ENCODE measurements at places on chromosomes 3 and 15.

DNA sequence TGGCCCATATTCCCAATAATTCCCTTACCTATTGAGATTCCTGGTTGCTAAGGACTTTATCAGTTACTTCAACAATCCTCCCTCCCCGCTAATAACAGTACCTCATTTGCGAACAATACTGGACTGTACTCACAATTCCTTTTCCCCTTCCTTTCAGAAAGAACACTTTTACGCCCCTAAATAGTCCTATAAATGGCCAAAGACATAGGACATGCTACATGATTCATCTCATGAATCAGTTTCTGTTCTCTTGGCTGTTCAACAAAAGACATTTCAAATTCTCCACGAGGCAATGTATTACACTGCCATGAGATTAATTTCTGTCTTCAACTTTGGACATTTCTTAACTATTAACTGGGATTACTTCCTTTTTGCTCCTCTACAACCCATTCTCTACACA, 264.4 kb downstream of the TIGIT start:
- DNase-seq, result no peak

DNA sequence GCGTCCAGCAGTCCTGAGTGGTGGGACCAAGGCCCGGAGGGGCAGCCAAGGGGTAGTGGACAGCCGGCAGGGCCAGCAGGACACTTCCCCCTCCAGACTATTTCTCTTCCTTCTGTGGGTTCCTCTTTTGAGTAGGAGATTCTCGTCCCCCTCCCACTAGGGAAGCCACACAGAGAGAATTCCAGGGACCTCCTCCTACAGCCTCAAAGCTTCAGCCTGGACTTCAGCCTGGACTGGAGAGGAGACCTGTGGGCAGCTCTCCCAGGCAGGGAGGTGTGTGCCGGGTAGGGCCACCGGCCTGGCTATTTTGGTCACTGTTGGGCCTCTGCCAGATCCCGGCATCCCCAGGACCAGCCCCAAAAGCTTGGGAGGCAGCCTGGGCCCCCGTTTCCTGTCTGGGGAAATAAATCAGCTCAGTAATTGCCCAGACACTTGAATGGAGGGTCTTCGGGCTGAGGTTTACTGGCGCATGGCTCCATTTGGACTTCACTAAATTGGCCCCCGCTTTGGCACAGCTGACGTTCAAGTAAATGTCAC, 1.3 kb downstream of the SLC6A6 start:
- peak; percentile 26 for DNase-seq

- DNase-seq, result no peak
Measured at GRCh38 chr15:51262463-51262862, 75.9 kb downstream of the CYP19A1 start.

- no peak for DNase-seq
Measured at GRCh38 chr3:64242435-64242834, 17.2 kb upstream of the PRICKLE2 start.

DNA sequence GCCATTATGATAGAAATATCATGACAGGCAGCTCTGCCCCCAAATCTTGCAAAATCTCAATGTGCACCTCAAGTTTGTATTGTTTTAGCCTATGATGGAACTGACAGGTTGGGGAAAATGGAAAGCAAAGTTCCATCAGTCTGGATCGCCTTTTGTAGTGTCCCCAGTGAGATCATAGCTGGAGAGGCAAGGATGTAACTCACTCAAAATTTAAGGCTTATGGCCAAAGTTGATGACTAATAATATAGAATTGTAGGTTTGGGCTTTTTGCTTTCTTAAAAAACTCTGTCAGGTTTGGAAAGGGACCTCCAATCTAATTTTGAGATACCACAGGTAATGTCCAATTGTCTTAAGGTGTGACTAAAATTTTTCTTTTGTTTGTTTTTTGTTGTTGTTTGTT, 1.4 kb upstream of the ACP3 start:
- DNase-seq, result no peak

GRCh38 chr3:73592154-73593144, 32.3 kb downstream of the PDZRN3 start:
- DNase-seq, result no peak

DNA sequence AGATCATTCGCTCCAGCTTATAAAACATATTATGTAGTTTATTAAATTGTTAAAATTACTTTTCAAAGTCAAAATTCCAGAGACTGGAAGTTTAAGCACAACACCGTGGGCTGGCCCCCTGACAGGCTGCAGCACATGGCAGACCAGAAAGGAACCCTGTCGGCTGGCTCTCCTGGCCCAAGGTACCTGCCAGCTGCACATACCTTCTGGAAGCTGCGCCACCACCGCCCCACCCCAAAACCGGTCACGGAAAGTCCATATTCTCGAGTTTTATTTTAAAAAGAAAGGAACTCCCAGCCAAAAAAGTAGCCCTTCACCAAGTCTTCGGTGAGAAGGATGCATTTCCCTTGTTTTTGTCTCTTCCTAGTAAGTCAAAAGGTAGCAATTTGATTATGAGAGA, 94.6 kb downstream of the FOXP1 start:
- no peak for DNase-seq

GRCh38 chr3:158108445-158108985, 1.4 kb upstream of the RSRC1 start:
- DNase-seq, result no peak

GRCh38 chr3:141875893-141876380, 506 bp upstream of the ATP1B3 start:
- DNase-seq, result peak; percentile 41

DNA sequence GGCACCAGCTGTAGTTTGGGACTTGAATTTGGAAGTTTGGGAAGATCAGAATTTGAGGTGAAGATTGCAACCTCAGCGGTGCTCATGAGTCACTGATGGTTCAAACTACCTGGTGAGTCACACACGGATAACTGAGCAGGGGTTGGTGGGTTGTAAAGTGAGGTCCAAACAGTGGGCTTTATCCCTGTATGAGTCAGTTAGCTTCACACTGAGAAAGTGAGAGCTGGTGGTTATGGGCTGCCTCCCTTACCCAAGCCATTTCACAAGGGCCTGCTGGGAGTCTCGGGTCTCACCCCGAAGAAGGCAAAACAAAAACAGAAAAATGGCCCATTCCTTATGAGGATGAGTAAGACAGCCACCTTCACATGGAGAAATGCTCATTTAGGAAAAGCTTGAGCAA, 77.0 kb downstream of the ITGA11 start:
- no peak for DNase-seq

DNA sequence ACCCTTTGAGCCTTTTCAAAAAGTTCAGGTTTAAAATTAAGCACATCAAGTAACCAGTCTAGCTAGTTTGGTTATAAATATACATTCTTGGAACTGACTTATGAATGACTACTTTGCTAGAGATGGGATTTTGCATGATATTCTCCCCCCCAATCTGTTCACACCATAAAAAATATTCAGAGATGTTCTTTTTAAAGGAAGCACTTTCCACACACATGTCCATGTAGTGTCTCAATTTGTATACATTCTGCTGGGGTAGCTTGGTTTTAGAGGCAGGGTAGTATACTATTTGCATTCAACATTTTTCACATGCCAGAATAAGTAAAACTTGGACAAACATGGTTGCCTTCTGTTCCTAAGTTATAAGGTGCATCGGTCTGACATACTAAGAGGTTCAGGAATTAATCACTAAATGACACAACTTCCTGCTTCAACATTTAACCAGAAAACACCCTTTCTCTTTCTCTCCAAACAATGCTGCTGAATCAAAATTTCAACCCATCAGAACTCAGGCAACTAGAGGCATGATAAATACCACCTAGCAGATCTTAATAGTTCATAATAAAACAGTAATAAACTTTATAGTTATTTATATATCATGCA, 57.0 kb downstream of the SUMF1 start:
- DNase-seq, result no peak

Data from posterior cingulate gyrus (tissue), 11 donors.